ENCODE measurements at places on chromosomes 1 and 21.
A peak's percentile ranks its signal among the peaks of the same experiment; 100 is the strongest.

DNA sequence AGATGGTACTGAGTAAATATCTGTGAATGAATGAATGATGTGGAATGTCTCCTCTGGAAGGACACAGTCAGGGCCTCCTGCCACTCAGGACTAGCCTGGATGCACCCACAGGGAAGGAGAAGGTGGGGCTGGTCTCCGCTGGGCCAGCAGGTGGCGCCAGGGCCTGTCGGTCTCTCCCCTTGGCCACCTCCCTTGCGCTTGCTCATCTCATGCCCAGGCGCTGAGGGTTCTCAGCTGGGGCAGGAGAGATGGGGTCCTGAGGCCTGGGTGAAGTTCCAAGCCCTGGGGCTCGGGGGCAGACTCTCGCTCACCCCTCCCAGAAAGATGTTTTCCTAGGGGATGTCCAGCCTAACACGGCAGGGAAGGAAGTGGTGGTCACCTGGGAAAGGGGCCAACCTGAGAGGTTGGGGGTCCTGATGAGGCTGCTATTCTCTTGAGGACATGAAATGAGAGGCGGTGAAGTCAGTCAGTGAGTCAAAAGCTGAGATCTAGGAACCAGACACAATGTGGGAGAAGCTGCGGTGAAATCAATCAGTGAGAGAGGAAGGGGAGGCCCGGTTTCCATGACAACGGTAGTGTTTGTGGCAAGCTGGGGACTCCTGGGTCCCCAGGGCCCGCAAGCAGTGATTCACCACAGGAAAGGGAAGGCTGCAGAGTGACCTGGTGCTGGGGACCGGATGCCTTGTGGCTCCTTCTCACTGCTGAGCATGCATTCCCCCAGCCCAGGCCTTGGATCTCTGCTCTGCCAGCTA, 14.6 kb upstream of the MEX3A start:
- DNase-seq = peak; percentile 66

DNA sequence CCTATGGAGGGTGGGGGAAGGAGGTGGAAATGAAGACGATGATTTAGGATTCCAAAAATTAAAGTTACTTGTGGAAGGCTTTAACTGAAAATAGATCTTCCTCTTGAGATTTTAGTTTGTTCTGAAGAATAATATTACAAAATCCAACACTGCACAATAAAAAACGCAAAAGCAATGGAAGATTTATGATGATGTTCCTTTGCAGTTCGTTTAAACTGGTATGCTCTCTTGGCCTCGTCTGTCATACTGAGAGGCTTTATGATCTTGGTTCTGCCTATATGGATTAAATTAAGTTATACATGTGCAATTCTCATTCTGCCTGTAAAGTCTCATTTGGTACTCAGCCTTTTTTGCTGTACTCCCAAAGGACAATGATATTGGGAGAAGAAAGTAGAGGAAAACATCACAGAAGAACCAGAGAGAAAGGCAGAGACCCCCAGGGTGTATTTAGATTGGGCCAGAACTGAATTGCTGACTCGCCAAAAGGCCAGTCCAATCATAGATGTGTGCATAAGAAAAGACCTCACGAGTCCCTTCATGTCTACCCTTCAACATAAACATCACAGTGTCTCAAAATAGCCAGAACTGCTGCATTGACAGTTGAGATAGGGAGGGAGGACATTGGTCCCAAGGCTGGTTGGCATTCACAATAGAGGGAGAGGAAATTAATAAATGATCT, 188.6 kb downstream of the GREM2 start:
- no peak for DNase-seq

GRCh38 chr21:33914188-33914587, 1.4 kb downstream of the ATP5PO start:
- DNase-seq = no peak

DNA sequence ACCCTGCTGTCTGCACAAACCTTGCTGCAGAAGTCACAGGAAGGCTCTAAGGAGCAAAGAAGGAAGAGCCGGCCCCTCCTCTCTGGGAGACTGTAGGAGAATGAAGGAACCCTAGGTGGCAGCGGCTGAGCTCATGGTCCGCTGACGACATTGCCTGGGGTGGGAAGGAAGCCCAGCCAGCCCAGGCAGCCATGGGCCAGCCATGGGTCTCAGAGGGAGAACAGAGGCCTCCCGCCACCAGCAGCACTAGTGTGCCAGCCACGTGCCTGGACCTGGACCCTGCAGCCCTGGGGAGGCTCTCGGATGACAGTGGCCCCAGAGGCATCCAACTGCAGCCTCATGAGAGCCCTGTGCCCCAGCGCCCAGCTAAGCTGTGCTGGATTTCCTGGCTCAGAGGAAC, 49.2 kb upstream of the POFUT2 start:
- no peak for DNase-seq

- no peak for DNase-seq
Observed at GRCh38 chr1:29991025-29991424, 732.4 kb downstream of the MATN1 start.

DNA sequence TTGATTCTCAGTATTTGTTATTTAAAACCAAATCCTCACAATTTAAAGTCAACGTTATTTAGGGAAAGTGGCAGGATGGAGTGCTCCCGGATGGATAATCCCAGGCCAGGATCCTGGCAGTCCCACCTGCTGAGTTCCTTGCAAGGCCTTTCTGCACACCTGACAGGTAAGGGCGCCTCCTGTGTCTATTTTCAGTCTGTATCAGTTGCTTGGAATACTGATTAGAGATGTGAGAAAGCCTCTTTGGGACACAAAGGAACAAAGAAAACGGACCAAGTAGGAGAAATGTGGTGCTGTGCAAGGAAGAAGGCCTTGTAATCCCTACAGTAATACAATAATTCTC, 12.2 kb downstream of the STYXL2 start:
- DNase-seq = no peak

GRCh38 chr1:150387200-150387599, 23.3 kb downstream of the RPRD2 start:
- DNase-seq = no peak

- DNase-seq = no peak
Observed at GRCh38 chr21:36888466-36888865, 78.0 kb downstream of the HLCS start.

GRCh38 chr1:234603221-234604204, 6.5 kb downstream of the IRF2BP2 start:
- no peak for DNase-seq

DNA sequence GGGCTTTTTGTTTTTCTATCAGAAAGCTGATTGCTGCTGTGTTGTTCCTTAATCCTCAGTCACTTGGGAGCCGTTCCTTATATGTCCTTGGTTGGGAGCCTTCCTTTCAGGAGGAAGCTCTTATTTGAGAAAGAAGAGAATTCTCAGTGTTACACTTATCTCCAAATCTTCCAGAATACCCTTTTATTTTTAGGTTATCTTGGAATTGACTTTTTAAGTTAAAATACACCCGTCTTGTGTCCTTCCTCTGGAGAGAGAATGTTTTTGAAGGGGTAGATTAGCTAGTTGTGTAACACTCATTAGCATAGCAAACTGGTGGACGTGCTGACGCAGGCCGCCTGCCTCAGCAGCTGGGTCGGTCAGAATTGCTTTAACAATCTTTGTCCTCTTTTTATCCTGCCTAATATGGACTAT, 42.1 kb downstream of the LRRC8B start:
- DNase-seq = no peak

GRCh38 chr1:159196543-159196942, 8.1 kb upstream of the ACKR1 start:
- DNase-seq = no peak

DNA sequence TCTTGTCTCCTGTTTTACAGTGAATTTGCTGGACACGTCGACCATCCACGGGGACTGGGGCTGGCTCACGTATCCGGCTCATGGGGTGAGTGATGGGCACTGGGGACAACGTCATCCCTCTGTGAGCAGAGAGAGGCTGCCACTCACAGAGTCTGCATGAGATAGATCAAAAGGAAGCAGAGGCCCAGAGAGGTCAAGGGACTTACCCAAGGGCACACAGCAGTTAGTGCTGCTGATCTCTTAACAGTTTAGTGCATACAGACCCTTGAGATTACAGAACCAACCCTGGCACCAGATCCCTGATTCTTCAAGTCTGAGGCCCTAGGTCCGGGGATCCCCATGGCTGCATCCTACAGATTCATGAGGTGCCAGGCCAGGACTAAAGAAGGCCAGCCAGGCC, 6.0 kb downstream of the EPHA8 start:
- no peak for DNase-seq

GRCh38 chr1:242404296-242404695, 120.2 kb downstream of the PLD5 start:
- DNase-seq = no peak

DNA sequence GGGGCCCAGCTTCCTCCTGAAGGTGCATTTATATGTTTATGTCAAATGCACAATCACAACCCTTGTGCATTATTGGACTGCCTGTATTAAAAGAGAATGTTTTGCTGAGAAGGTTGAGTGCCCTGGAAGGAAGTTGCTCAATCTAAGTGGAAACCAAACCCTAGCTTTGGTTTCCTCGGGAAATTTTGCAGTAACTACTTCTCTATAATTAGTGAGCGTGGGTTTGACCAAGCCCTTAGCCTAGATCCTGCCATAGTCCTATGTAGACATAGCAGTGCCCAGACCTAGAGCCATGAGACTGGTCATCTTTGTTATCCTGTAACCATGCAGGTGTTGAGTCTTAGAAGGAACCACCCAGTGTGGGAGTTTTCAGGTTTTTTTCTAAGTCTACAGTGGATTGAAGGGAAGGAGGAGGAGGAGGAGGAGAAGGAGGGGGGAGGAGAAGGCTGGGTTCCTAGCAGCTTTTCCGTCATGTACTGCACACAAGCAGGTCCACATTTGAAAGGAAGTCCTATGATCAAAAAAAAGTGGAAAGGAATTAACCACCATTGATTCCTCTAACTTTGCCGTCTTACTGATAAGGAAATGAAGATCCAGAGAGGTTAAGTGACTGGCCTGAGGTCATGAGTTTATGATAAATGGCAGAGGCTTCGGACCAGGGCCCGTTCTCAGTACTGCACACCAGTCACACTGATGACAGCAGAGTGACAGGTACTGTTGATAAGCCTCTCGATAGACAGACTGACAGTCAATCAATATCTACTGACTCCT, 72.2 kb upstream of the LYST start:
- no peak for DNase-seq

GRCh38 chr1:44919400-44919799, 67.0 kb downstream of the EIF2B3 start:
- no peak for DNase-seq

DNA sequence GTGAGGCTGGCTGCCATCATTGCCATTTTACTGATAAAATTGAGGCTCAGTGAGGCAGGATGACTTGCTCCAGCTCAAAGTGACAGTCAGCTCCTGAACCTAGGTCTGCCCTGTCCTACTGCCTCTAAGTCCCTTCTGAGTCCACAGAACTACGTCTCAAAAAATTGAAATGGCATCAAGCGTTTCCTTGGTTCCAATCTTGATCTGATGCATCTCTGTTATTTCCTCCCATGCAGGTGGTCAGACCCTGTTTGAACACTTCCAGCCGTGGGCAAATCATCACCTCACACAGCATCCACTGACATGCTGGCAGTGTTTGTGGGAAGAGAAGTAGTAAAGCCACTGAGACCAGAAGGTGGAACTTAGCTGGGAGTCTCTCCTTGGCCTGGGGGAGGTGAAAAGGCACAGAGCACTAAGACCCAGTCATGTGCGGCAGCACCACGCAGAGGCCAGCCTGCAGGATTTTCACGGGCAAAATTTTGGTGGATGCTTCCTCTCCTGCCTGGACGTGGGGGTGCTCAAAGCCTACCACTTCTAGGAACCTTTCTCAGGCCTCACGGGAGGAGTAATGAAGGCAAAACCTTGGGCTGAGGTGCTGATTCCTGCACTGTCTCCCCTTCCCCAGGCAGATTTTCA, 7.8 kb upstream of the CPLANE2 start:
- no peak for DNase-seq

DNA sequence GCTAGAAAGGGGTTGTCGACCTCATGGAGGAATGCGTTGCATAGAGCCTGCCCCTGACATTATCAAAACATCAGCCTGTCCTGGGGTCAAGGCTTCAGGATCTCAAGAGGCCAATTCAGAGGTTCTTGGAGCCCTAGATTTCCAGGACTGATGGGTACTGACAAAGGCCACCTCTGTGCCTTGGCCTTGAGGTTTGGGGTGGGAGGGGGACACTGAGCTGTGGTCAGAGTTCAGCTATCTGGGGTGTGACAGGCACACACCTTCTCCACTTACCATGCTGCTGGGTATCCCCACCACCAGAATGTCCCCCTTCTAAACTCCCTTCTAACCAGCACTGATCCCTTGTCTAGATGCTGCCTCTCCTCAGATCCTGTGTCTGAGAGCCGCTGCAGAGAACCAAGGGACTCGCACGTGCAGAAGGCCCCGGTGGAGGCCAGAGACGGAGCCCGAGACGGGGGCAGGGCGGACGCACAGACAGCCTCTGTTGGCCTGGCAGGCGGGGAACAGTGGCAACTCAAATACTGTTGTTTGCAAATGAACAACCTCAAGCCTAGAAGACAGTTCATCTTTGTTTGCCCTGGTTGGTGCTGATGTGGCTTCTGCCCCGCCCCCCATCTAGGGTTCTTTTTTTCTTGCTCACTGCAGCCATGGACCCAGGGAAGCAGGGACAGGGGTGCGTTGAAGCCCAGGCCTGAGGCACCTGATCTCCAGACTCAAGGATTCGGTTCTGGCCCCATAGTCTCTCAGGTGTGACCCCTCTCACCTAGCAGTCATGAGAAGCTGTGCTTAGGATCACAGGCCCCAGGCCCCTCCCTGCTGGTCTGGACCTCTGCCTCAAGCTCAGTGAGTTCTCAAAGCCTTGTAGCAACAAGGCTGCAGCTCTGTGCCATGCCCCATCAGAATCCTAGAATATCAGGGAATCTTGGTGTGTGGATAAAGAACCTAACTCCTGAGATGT, 28.1 kb upstream of the CSF1 start:
- DNase-seq = no peak

DNA sequence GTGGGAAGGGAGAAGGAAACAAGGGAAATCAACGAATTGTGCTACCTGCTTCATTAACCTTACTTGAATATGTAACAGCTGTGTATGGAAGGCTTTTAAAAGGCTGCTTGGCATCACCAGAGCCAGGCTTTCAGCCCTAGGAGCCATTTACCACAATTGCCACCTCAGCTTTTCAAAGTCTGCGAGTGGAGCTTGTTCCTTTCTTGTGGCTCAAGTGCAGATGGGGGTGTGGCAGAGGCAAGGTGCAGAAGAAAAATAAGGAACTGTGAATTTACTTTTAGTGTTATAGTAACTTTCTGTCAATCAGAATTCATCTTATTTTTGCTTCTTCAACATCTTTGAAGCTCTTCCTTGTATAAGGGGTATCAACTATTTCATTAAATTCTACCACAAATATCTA, 17.6 kb downstream of the CLCA2 start:
- DNase-seq = no peak

- no peak for DNase-seq
Observed at GRCh38 chr1:214146523-214146922, 134.4 kb upstream of the SMYD2 start.

GRCh38 chr21:42622284-42622683, 31.1 kb upstream of the PDE9A start:
- no peak for DNase-seq

GRCh38 chr1:70504176-70504820, 93.2 kb downstream of the CTH start:
- no peak for DNase-seq
